Tibial nerve (tissue), 4 donors: ENCODE measurements at places on chromosomes 16 and 17. TPM values are rescaled to one million over a fixed set of nuclear protein-coding genes. Genes with fewer than 3 reads are reported as not detected.

DNA sequence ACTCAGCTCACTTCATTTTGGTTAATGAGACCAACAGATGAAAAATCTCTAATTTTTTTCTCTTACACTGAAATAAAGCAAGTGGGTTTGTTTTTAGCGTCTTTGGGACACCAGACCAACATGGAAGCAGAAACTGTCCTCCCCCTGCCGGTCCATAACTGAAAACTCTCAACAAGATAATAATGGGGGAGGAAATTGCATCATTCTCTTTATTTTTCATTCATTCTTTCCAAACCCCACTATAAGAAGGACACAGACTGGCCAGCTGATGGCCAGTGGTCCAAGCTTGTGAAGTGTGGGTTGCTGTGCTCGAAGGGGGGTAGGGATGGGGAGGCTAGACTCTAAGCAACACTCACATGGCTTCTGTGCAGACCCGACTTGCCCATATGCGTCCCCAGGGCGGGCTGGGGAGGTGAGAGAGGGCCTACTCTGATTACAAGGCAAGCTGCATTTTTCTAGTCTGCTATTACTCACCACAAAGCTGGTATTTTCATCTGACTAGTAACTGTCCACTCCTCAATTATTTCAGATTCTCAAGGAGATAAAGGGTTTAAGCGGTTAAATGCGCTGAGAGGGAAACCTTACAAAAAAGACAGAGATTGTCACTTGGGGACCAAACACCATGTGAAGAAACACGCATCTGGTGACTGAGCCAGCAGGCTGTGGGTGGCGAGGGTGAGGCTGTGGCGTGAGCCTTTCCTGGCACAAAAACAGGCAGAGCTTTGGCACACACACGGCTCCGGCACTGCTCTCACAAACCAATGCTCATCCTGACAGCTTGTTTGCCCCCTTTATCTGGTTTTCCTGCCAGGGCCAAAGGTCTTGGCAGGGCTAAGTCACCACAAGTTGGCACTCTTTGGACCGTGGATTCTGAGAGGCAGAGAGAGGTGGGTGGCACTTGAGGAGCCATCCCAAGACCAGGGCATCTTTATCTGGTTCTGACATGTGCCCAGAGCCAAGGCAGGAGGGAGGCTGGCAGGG is 38.2 kb downstream of the MARF1 start:
- no peak for DNase-seq

The TP53TG3 gene
- not detected for total RNA-seq

DNA sequence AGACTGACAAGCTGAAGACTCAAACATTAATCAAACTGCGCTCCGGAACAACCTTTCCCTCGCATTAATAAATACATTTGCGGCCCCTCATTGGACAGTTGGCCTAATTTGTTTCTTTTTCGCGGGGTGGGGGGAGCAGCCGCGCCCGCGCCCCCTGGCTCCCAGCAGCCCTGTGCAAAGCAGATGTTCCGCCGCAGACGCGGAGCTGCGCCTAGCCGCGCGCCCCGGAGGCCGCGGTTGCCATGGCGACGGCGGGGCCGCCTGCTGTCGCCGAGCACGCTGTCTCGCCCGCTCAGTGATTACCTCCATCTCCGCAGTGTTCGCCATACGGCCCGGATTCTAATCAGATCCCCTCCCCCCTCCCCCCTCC is 25.5 kb downstream of the COPZ2 start:
- DNase-seq: no peak

GRCh38 chr17:74861662-74862107 is 2.0 kb upstream of the GRIN2C start:
- DNase-seq: no peak

The MFSD6L gene
- total RNA-seq: not detected
